ENCODE measurements at places on chromosomes 2 and 18. TPM values are rescaled to one million over a fixed set of nuclear protein-coding genes. Genes with fewer than 3 reads are reported as not detected.

The IL1RL2 gene
- not detected for total RNA-seq

The TBC1D8 gene
- total RNA-seq: 8.8 TPM

DNA sequence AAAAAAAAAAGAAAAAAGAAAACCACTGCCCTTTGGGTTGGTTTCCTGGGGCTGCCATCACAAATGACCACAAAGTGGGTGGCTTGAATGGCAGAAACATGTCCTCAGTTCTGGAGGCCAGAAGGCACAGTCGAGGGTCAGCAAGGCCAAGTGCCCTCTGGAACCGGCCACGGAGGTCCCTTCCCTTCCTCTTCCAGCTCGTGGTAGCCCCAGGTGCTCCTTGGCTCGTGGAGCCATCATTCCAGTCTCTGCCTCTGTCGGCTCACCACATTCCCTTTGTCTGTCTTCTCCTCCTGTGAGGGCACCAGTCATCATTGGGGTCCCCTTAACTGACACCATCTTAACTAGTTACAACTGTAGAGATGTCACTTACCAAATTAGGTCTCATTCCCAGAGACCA, 8.5 kb upstream of the NFATC1 start:
- DNase-seq: no peak
- peaks cover 18% of the 10 kb centered on the region for H3K4me1 ChIP-seq
- no peak overlapping the region for H3K4me3 ChIP-seq
- H3K27ac ChIP-seq: no peak overlapping the region
- no peaks in the 10 kb centered on the region for H3K36me3 ChIP-seq

GRCh38 chr2:16281451-16282335, 341.3 kb downstream of the MYCN start:
- H3K4me3 ChIP-seq: no peak overlapping the region
- H3K27me3 ChIP-seq: no peaks in the 10 kb centered on the region
- H3K27ac ChIP-seq: peak overlapping the region; percentile 11
- peaks cover 21% of the 10 kb centered on the region for H3K4me1 ChIP-seq

GRCh38 chr2:98778151-98778550, 47.2 kb upstream of the MGAT4A start:
- H3K36me3 ChIP-seq: no peaks in the 10 kb centered on the region
- H3K4me3 ChIP-seq: no peak overlapping the region
- no peak overlapping the region for H3K27ac ChIP-seq
- H3K27me3 ChIP-seq: no peaks in the 10 kb centered on the region

DNA sequence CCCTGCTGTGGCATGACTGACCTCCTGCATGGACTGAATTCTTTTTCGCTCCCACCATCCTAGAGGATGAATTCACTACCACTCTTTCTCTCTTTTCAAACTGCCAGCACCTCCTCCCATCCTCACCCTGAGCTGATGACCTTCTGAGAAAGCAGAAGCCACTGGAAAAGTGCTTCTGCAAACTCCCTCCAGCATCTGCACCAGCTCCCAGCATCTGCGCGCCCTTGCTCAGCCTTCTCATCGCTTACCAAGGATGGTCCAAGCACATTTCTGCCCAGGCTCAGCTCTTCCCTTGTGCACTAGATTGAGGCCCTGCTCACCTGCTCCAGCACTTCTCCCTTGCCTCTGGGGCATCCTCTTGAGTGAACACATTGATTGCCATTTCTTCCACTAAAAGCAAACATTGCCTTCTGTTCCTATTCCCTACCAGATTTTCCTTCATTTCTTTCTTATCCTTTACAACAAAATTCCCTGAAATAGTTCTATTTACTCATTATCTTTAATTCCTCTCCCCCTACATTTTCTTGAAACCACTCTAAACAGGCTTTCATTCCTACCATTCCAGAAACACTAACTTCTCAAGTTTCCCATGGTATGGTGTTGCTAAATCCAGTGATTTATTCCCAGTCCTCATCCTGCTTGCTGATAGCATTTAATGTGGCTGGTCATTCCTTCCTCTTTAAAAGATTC, 42.7 kb upstream of the IL1RL1 start:
- H3K4me1 ChIP-seq: no peaks in the 10 kb centered on the region
- no peak for DNase-seq
- no peaks in the 10 kb centered on the region for H3K27me3 ChIP-seq
- H3K27ac ChIP-seq: no peak overlapping the region
- no peaks in the 10 kb centered on the region for H3K36me3 ChIP-seq
- no peak overlapping the region for H3K4me3 ChIP-seq

Data from SJCRH30 (cell line).